ENCODE measurements at places on chromosomes 1 and 21.

DNA sequence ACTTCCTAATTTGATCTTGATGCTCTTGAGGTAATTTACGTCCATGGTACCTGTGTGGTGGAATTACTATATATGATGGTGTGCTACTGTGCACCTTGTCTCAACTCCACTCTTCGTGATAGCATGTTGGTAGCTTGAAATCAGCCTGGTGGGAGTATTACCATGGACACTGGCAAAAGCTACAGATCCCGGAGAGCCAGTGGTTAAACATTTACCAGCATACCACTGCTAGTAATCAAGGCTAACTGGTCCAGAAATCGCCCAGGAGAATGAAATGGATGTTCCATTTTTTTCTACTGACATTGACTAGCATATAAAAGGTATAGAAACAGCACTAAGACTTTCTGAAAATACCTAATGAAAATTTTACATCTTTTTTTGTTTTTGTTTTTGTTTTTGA is 30.6 kb downstream of the ELK4 start:
- no peak for DNase-seq

DNA sequence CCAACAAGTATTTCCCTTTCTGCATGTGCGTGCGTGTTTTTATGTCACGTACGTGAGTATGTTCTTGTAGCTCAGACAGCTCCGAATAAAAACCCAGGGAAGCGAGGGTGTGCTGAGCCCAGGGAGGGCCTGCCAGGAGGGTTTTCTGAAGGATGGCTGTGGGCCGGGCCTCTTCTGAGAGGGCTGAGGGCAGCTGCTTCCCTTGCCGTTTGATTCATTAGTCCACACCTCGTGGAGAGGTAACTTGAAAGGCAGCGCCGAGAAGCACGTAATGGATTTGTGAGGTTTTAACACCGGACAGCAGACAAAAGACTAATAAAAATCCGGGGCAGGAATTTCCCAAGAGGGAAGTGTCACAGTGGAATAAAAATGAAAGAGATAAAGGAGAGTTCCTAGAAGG is 29.5 kb downstream of the CD247 start:
- no peak for DNase-seq

DNA sequence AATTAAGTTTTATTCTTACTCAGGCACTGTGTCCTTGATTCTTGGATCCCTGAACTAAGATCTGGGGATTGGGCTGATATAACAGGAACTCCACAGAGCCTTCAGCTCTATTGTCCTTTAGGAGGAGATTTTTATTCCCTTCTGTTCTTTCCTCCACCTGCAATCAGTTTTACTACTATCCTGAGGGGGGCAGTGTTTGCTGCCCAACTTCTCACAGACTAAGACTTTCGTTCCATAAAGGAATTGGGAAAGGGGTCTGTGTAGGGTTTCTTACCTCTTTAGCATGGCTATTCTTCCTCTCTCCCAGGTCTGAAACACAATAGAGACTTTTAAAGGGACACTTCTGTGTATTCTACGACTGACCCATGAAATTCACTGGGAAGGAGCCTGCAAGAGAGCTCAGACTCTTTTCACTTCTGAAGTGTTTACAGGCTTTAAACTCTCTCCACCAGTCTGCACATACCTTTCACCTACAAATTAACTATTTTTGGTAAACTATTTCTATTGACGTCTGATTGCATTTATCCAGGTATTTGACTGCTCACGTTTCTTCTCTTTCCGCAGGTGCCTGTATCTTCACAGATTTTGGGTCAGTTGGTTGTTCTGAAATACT is 103.3 kb upstream of the DEPDC1 start:
- peak; percentile 34 for DNase-seq

DNA sequence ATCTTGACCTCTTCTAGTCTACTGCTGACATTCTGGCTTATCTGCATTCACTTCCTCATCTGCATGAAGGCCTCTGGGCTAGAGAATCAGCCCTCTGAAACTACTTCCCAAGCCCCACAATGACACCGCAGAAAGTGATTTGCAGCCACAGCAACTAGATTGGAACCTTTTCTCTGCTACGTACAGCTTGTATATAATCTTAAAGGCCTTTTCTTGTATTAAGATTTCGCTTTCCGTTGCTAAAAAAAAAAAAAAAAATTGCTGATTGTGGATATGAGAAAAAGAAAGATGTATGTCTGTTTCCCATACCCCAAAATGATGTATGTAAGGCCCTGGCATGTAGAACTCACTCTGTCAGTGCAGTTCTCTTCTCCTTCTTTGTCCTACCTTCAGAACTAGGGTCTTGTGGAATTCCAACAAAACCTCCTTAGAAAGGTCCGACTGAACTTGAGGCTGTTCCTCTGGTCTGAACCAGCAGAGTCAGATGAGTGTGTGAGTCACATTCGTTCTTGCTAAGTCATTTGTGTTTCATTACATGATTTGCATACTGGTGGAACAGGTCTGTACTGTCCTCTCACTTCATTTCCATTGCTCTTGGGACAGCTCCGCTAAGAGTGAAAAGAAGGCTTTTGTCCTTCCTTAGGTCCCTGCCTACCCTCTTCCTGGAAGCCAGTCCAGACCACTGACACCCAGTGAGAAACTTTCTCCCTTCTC is 62.7 kb downstream of the PLPP3 start:
- peak; percentile 62 for DNase-seq

- DNase-seq = no peak
These were observed 24.1 kb downstream of the SUSD4 start for GRCh38 chr1:223339861-223340260.

DNA sequence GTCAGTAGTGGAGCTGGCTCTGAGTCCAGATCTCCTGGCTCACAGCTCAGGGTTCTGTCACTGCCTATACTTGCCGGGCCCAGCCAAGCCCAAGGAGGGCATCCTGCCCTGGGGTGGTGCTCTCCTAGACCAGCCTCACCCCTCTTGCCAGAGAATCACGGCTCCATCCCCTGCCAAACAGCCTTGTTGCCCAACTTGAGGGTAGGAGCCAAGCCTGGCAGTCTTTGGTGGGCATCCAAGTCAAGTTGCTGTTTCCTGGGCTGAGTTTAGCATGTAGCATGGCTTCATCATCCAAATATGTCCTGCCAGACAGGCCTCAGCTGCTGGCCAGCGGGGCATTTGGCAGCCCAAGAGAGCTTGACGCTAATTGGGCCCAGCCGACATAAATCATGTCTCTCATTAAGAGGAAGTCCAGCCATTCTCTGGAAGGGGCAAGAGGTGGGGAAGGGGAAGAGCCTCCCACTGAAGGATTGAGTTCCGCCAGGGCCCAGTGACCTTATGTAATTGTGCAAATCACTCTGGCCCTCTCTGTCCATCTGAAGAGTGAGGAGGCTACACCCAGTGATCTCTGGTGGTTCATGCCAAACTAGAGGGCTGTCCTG is 22.6 kb upstream of the TRABD2B start:
- no peak for DNase-seq

GRCh38 chr1:2352897-2353550 is 38.3 kb downstream of the MORN1 start:
- no peak for DNase-seq

- DNase-seq = peak; percentile 50
These were observed 12.3 kb upstream of the SDC3 start for GRCh38 chr1:30920827-30921226.

GRCh38 chr21:26776310-26777021 is 68.7 kb downstream of the ADAMTS1 start:
- DNase-seq = peak; percentile 83

GRCh38 chr21:34869545-34869944 is 179.6 kb downstream of the RUNX1 start:
- no peak for DNase-seq

- DNase-seq = no peak
These were observed 758 bp upstream of the CNTN2 start for GRCh38 chr1:205041998-205042910.

DNA sequence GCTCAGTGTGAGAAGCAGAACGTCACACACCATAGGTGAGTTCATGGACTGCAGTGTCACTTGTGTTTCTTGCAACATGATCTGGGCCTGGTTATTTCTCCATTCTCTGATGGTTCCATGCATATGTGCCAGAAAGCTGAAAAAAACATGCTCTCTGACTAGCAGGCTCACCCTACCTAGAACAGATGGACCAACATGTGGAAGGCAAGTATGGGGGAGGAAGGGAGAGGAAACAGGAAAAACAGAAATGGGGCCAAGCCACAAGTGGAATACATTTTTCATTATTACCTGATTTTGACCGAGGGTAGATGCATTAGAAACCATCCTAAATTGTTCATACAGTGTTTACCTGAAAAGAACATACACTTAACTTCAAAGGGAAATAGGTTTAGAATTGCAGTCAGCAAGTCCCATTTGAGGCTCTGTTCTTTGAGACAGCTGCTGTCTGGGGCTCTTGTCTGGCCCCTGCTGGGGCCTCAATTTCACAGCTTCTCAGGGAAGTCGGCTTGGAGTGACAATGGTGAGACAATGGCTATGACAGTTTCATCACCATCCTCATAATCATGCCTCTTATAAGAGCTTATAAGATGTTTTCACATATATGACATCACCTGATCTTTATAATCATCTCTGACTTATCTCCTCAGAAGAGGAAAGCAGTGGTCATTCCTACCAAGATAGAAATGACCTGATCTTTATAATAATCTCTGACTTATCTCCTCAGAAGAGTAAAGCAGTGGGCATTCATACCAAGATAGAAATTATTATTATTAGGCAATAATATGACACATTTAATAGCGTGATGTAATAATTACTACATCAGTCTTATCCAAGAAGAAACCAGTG is 327.3 kb downstream of the SIPA1L2 start:
- no peak for DNase-seq
